Activated effector memory CD4-positive, alpha-beta T cell treated with anti-CD3 and anti-CD28 coated beads, Interleukin-2, amount 50 U/mL, for 16 hours (primary cell): ENCODE measurements at places on chromosomes 4 and X.

DNA sequence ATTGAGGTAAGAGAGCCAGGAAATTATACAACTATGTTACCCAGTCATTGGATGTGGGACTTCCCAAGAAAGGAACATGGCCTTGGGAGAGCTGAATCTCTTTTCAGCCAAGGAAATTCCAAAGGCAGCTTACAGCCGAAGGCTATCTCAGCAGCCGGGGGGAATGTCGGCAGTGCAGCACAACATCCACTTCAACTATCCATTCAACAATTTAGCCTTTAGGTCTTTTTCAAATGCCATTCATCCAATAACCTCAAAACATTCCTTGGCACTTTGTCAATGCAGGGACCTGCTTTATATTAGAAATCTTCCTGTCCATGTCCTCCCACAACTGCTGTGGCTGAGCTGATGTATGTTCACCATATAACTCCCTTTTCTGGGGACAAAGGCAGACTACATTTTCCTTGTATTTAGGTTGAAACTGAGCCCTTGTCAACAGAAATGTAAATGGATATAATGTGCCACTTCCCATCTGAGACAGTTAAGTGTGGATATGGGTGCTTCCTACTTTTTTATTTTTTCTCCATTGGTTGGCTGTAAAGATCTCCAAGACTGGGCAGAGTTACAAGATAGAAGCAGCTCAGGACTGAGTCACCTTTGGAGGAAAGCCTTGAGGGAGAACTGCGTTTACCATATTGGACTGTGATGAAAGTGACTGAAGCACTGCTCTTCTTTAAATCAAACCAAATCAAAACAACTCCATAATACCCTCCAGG lies 94.8 kb downstream of the GPRIN3 start:
- no peak for DNase-seq

DNA sequence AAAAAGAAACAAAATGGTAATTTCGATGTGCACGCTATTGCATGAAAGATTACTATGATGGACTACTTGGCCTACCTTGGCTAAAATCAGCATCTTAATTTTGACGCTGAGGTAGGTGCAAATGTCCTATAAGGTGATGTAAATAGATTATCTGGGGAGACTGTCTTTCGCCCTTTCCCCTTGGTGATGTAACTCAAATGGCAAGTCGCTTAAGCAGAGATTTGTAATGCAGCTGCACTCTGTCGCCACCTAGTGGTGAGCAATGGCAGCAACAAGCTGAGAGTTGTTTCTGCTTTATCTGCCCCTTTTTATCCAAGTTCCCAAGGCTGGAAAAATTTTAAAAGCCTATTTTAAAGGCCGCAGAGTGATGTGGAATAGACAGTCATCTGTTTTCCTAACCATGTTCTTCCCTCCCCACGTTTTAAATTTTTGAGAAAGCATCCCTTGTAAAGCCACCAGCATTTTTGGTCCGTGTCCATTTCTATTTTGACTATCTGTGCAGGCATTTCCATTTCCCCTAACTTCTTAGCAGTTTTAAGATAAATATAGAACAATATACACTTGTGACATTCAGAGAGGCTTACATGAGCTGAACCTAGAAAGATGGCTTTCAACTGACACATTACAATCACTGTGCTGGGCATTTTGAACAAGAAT lies 62.4 kb upstream of the PDLIM3 start:
- peak; percentile 87 for DNase-seq

GRCh38 chr4:152917543-152918395 lies 18.4 kb upstream of the FHDC1 start:
- no peak for DNase-seq

DNA sequence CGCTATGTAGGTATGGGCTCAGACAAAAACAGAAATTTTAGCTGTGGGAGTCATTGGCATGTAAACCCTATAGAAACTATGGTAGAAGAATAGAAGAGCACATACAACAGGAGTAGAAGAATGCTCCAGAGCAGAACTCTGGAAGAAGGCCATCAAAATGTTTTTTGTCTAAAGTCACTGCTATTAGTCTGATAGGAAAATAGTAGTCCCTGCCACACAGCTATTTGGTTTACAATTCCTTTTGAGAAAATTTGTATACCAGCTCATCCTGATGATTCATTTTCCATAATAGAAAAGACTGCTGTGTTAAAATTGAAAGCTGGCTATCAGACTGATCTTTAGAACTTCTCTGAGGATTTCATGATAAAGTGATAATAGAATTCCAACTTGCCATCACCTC lies 32.8 kb upstream of the ADAD1 start:
- DNase-seq: no peak

GRCh38 chr4:66273110-66273509 lies 602.8 kb upstream of the EPHA5 start:
- no peak for DNase-seq

DNA sequence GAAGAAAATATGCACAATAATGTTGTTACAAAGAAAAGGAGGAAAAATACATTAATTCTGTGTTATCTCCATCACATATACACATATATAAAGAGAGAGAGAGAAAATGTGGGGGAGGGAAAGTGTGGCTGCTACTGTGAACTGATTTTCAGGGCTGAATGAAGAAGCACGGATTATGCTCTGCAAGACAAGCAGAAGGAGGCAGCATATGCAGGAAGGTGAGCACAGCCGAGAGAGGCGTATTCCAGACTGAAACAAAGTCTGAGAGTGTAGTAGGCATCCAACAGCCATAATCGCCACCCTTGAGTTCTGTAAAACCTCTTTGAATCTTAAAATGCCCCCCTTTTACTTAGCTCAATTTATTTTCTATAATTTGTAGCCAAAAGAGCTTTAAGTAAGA lies 1081.8 kb upstream of the GRID2 start:
- no peak for DNase-seq

DNA sequence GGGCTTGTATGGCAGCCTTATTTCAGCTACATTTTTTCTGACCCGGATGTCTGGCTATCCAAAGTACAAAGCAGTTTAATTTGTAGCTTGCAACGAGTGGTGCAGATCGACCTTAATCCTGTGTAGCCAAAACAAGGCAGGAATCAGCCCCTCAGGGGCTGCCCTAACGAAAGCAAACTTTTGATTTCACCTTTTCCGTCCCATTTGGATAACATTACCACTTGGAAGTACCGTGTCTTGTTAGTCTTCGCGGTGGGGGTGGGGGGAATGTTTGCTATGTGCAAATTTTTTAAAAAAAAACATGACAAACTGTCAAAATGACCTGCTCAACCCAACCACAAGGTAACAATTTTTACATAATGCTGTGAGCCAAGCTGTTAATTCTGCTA lies 766 bp upstream of the DNAJB14 start:
- DNase-seq: no peak

DNA sequence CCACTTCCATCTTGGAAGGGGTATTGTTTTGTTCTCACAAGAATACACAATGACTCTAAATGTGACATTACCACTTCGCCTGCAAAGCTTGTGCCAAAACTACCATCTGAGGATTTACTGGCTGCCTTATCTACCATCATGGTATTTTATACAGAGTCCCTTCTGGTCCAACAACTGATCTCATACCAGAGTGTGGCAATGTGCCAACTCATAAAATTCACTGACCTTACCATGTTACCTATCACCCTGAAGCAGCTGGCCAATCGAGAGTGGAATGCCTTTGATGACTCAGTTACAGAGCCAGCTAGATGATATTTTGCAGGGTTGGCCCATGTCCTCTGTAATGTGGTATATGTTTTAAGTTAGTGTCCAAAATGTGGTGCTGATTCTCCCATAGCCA lies 3.8 kb upstream of the SERPINA7 start:
- DNase-seq: no peak

GRCh38 chr4:17426222-17426621 lies 85.7 kb downstream of the QDPR start:
- DNase-seq: no peak

DNA sequence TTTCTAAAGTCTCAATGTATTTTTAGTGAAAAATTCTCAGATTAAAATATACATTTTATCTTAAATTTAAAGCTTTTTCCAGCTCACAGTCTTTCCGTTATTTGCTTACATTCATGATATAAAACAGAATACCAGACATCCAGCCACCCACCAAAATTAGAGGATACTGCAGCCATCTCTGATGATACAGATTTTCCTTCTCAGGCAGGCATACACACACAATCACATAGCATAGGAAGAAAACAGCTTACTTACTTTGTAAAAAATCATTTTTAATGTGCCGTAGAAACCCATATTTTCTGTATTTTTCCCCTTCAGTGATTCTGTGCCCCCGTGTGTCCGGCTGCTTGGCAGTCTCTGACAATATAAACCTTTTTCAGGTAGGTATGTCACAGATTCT lies 183.7 kb downstream of the FBXW7 start:
- DNase-seq: no peak

- DNase-seq: no peak
These were observed 44.4 kb downstream of the LRBA start for GRCh38 chr4:150970685-150971151.

DNA sequence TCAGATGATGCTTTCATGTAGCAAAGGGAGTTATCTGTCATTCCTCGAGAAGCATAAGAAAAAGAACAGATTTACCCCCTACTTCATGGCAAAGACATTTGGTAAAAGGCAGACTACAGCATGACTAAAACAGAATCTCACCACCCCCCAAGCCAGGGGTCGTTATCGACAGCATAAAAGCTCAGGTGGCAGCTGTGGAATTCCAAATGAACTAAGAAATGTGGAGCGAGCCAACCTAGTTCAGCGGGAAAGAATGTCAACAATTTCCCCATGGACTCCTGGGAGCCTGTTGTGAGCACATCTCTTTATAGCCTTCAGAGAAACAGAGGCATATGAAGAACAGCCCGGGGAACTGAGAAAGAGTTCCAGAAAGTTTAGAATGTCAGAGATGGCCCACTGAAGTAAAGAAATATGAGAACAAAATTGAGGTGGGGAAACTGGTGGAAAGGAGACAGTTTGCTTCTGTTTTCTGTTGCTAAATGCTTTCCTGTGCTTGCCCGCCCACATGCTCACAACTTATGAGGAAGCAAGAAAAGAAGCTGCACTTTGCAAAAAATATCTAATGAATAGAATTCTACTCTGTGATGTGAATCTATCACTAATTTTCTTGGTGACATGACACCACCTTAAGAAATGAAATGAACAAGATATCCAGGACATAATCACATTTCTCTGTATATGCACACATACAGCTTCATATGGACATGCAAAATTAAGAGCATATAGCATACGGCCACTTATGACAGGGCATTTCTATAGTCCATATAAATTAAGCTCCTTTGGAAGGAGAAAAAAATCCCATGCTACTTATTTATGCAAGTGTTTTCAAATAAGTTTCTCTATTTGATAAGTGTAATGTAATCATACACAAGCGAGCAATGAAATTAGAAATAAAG lies 135.3 kb upstream of the MID1 start:
- no peak for DNase-seq

DNA sequence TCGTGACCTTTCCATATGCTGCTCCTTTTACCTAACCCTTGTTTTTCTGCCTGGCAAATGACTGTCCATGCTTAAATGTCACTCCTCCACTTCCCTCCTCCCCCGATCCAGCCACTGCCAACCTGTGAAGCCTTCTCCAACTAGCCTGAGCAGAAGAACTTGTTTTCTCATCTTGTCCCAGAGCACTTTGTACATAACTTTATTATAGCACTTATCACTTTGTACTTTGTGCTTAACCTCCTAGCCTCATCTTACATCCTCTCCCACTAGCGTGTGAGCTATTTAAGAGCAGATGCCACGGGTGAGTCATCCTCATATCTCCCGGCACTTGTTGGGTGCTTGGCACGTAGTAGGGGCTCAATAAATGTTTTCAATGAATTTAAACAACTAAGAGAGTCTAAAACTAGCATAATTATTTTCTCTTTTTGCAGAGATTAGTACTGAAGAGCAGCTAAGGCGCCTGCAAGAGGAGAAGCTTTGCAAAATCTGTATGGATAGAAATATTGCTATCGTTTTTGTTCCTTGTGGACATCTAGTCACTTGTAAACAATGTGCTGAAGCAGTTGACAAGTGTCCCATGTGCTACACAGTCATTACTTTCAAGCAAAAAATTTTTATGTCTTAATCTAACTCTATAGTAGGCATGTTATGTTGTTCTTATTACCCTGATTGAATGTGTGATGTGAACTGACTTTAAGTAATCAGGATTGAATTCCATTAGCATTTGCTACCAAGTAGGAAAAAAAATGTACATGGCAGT lies 46.9 kb downstream of the XIAP start:
- no peak for DNase-seq

GRCh38 chr4:73446336-73446938 lies 10.4 kb downstream of the AFP start:
- no peak for DNase-seq

DNA sequence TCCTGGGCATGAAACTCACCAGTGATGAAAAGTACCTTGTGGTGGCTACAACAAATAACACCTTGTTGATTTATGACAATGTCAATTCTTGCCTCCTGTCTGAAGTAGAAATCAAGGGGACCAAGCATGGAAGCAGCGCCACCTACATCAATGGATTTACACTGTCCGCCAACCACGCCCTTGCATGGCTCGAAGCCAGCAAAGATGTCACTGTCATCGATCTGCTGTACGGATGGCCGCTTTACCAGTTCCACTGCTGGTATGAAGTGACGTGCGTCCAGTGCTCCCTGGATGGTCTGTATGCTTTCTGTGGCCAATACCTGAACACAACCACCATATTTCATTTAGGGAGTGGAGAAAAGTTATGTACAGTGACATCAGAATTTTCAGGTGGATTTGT lies 200.5 kb downstream of the NWD2 start:
- no peak for DNase-seq

DNA sequence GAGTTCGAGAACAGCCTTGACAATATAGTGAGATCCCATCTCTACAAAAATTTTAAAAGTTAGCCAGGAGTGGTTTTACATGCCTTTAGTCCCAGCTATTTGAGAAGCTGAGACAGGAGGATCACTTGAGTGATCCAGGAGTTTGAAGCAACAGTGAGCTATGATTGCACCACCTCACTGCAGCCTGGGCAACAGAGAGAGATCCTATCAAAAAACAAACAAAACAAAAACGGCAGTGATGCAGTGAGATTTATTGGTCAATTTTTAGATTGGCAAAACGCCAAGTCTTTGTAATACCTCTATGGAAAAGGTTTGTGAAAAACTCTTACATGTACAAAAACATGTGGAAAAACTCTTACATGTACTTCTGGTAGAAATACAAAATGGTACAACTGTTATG lies 91.3 kb downstream of the PTPN13 start:
- DNase-seq: no peak
